Stimulated activated CD8-positive, alpha-beta memory T cell treated with anti-CD3 and anti-CD28 coated beads, Interleukin-4, amount 100 ng/mL, for 24 hours (primary cell): ENCODE measurements at places on chromosomes 16 and 17.

DNA sequence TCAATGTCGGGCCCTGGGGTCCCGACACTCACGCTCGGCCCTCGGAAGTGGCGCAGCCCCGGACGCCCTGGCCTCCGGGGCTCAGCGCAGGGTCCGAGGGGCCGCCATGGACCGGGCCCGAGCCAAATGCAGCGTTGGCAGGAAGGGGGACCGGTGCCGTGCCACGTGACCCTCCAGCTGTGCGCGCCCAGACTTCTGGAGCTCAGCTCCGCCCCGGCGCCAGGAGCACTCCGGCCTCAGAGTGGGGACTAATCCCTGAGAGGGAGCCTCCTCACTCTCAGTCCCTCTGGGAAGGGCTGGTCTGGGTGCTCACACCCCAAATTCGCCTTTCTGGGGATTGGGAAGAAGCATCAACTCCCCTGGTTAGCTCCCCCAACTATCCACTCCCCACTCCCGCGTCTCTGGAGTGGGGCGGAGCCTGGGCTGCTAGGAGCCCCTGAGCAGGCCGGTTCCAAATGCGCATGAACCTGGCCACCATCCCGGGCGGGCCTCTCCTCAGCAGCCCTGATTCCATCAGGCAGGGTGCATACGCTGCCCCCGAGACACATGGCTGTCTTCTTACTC is at the start of gene B3GNT9:
B3GNT9 (minus strand) TSS at position 166 of the 564 bp plus-strand sequence. CDS start 513 bp downstream, outside the sequence.
- no peak for DNase-seq

DNA sequence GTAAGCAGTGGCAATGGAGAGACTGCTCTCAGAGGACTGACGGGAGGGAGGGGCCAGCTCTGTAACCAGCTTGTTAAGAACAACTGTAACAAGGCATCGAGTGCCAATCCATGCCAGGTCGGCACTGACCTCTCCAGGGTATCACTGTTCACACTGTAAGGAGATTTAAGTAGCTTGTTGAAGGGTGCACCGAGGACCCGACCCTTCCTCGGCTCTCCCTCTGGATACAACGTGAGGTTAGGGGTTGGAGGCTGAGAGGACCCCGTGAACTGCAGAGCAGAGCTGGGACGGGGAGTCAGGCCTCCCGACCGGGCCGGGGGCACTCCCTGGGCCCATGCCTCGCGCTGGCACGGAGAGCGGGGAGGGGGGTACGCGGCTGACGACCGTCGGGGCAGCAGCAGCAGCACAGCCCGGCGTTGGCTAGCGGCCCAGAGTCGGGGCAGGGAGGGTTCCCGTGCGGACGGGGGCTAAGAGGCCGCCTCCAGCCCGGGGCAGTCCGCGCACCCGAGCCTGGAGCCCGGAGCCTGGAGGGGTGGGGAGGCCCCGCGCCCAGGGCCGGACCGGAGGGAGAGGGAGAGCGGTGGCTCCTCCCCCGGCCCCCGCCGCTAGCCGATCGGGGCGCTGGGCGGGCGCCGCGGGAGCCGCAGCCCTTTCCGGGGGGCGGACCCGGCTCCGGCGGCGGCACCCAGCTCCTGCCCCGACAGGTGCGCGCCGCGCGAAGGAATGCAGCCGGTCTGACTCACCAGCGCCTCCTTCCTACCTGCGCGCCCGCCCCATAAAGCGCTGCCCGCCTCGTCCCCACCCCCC is at the start of gene ITGB4:
ITGB4 (plus strand) TSS at position 804 of the 807 bp plus-strand sequence. CDS start 3,245 bp downstream, outside the sequence.
- peak; percentile 24 for DNase-seq

GRCh38 chr16:56108056-56108471 is 83.2 kb upstream of the GNAO1 start:
- DNase-seq: no peak

DNA sequence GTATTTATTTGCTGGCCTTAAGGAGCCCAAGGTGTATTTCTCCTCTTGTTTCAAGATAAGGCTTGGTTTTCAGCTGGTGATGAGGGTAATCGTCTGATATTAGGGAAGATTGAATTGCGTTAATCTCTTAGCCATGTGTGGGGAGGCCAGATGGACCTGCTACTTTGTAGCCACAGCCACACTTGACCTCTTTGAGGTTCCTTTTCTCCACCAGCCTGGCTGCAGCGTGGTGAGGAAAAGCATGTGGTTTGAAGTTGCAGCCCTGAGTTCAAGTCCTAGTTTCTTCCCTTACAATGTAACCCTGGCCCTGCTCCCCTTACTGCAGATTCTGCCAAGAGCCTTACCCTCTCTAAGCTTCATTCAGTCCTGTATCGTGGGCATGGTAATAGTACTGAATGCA is 3.1 kb downstream of the MINK1 start:
- no peak for DNase-seq

DNA sequence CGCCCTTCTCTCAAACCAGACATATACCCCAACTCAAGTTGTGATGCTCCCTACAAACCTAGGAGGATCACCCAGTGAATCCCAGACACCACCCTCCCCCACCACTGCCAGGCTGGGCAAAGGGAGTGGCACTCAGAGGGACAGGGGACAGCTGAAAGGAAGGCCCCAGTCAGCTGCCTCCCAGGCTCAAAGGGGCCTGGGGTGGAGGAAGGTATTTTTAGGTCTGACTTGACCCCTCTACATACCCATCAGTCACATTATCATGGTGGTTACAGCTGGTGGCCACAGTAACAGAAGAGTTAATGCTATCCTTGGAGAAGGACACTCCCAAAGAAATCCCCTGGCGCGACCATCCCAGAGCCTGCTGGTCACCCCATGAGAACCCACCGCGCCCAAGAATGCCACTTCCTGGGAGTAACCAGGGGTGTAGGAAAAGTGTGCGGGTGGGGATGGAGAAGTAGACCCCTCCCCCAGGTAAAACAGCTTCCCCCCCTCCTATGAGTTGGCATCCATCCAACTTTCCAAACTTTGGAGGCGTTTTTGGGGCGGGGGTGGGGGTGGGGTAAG is 1.1 kb downstream of the CACNB1 start:
- DNase-seq: no peak

DNA sequence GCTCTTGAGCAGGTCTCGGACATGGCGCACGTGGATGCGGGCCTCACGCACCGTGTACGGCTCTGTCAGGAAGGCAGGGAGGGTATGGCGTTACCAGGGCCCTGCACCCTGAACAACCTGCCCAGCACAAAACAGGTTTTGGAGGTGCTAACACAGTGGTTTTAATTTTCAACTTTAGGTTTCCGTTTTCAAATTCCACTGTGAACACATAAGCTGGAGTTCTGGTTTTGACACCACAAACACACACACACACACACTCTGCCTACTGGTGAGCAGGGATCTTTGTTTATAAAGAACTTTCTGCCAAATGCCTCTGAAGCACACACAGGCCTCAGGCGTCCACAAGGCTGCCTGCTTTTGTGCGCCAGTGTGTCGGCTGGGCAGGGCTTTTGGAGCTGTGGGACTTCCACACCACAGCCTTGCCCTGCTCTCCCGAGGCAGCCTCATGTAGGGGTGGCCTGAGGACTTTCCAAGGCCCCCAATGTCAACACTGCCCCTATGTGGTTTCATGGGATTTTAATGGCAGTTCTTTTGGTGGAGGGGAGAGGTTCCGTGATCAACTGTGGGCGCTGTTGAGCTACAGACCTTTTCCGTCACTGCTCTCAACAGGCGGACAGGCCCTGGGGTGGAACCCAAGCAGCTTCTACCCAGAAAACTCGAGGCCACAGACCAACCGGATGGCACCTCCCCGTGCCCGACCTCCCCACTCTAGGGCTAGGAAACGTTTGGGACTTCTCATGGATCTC is 9.4 kb downstream of the CLUH start:
- DNase-seq: no peak

- DNase-seq: no peak
These were observed 88.1 kb downstream of the ABCC1 start for GRCh38 chr16:16037521-16037920.

- no peak for DNase-seq
These were observed 221.1 kb upstream of the HSBP1 start for GRCh38 chr16:83586461-83587200.

- no peak for DNase-seq
These were observed 105.4 kb upstream of the RBFOX1 start for GRCh38 chr16:7227229-7227721.

DNA sequence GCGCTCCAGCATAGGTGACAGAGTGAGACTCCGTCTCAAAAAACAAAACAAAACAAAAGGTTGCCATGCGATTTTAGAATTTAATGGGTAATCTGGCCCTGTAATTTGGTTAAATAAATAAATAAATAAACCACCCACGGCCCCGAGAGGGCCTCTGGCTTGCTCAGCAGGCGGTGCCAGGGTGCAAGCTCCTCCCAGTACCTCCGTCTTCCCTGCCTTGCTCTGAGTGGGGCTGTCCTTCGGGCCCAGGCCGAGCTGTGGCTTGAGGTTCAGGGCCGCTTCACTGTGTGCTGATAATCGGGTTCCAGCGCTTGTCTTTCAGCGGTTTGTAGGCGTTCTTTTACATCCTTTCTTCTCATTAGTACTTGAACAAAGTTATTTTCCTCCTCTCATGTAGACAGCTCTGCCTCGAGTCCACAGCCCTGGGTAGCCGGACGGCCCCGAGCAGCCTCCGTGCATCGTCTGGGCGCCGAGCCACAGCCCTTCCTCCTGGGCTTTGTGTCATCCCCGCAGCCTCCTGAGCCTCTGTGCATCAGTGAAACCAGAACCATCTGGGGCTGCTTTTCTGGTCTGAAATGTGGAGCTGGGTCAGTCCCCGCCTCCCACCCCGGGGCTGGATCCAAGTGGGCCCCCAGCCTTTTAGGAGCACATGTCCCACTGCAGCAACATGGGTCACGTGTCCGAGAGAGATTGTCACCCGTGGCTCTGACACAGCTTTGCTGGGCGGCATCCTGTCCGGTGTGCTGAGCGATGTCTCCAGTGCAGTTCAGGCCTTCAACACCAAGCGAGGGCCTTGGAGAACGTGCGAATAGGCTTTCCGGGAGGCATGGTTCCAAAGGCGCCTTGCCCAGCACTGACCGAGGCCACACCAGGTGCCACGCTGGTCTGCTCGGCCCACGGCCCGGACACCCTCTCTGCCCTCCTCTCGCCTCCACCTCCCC is 157.4 kb upstream of the CHMP6 start:
- no peak for DNase-seq

DNA sequence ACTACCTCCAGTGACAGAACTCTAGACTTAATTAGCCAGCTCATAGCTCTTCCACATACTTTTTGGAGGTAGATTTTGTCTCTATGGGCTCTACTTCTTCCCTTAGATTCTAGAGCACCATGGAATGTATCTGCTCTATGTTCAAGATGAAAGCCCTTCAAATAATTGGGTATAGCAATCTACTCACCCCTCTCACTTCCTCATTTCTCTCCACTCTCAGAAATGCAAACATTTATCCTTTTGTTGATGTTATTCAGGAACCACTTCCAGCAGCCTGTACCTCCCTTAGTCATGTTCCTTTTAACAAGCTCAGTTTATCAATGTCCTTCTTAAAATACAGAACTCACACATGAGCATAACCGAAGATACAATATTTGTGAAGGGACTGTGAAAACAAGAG is 78.5 kb downstream of the GRIN2A start:
- no peak for DNase-seq

DNA sequence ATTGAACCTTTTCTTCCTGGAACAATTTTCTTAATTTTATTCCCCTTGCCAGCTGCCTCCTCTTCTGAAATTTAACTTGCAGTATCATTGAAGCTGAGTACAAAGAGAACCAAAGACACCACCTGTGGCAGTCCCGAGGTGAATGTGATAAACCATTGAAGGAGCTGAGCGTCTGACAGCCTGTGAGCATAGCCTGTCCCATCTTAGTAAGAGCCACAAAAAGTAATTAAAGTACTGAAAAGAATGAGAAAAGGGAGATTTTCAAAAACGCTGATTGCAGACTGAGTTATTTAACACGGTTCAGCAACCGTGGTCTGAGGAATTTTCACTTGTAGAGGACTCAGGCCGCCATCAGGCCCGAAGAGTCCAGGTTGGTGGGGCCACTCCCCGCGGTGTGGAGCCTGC is 27.2 kb upstream of the ST6GALNAC1 start:
- DNase-seq: no peak

- no peak for DNase-seq
These were observed 17.1 kb downstream of the TMIGD1 start for GRCh38 chr17:30316736-30317135.

- DNase-seq: no peak
These were observed 10.4 kb upstream of the NLRC3 start for GRCh38 chr16:3587547-3588110.

DNA sequence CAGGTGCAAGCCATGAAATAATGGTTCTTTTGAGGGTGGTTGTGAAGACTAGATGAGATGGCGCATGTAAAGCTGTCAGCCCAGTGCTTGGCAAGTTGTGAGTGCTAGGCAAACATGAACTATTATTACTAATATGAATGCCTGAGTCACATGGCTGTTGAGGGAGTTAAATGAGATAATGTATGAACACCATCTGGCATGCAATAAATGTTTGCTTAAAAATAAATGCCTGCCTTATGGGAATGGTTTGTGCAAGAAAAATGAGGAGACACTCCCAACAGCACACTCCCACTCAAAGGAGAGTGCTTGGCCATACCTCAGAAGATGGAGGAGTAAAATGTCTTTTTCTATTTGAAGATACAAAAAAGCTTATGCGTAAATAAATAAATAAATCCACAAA is 3.6 kb downstream of the MAPK3 start:
- no peak for DNase-seq
